ENCODE measurements at places on chromosomes 7 and 10.

DNA sequence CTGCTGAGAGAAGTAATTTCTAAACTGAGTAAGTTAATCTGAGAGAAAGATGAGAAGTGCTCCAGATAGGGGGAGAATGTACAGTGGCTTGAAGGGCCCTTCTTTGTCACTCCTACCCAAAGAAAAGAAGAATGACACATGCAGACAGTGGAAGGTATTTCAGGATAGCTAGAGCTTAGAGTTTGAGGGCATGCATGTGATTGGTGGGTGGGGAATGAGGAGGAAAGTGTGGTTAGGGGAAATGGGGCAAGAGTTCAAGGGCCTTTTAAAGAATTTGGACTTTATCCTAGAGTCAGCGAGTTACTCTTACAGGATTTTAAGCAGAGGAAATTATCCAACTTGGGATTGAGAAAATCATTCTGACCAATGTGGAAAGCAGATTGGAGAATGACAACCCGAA lies 50.0 kb downstream of the ANLN start:
- H3K27ac ChIP-seq = no peak overlapping the region
- no peaks in the 10 kb centered on the region for H3K27me3 ChIP-seq
- no peak overlapping the region for H3K4me3 ChIP-seq
- no peak for DNase-seq
- no peaks in the 10 kb centered on the region for H3K36me3 ChIP-seq

DNA sequence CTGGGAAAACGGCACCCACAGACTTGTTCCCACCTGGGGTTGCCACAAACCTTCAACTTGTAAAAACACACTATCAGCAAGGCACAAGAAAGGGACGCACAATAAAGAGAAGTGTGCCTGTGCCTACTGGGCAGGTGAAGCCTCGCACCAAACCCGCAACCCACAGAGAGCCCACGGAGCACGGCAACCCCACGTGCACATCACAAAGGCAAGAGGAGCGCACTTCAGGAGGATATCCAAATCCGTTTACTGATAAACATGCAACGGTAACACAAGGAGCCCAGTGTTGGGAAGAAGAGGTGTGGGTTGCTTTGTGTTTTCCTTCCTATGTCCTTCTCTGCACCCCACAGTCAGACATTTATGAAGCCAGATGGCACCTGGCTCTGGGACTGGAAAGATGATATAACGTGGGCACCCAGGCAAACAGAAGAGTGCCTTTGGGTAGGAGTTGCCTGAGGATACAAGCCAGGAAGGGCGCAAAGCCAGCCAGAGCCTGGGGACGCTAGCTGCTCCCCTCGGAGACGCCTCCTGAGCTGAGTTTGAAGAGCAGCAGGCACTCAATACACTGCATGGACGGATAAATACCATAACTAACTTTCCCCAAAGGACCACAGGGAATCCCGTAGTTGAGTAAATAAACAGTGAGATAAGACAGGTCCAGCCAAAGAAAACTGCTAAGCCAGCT lies 41.6 kb downstream of the TCERG1L start:
- H3K36me3 ChIP-seq = no peaks in the 10 kb centered on the region
- H3K4me1 ChIP-seq = no peaks in the 10 kb centered on the region
- peaks cover 4% of the 10 kb centered on the region for H3K27me3 ChIP-seq
- H3K27ac ChIP-seq = no peak overlapping the region
- no peak for DNase-seq

DNA sequence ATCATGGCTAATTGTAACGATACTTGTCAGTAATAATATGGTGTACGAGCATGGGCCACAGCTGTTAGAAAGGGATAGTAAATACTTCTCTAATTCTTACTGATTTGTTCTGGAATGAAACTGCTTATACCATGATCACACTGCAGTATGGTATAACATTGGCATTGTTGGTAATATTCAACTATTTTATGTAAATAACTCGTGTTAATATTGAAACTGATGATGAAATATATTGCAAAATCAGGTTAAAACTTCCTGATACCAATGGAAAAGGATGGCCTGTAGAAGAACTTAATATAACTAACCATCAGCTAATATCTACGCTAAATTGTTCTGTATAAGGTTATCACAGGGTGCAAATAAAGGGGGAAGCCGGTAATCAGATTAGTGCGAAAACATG lies 10.3 kb downstream of the OR2A14 start:
- H3K27me3 ChIP-seq = peaks cover 6% of the 10 kb centered on the region
- no peak for DNase-seq
- H3K4me1 ChIP-seq = no peaks in the 10 kb centered on the region

DNA sequence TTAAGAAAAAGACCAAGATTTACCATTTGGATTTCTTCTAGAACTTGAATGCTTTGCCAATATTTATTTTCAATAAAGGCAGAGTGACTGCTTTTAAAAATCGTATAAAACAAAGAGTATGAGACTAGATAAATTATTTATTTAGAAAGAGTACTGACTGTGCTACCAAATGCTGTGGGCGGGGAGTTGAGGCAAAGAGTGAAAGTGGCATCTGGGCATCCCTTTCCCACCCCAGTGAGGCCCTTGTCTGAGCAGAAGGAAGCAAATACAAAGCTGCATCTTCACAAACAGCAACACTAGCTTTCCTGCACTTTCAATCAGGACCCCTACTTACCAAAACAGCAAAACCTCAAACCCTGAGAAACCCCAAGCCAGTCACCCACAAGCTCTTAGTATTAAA lies 34.9 kb downstream of the ITGB1 start:
- H3K36me3 ChIP-seq = peaks cover 70% of the 10 kb centered on the region
- DNase-seq = no peak
- no peak overlapping the region for H3K27ac ChIP-seq
- H3K4me1 ChIP-seq = no peaks in the 10 kb centered on the region

- H3K4me3 ChIP-seq = no peak overlapping the region
- H3K27me3 ChIP-seq = no peaks in the 10 kb centered on the region
- peaks cover 15% of the 10 kb centered on the region for H3K4me1 ChIP-seq
- no peak for DNase-seq
- no peaks in the 10 kb centered on the region for H3K36me3 ChIP-seq
Measured at GRCh38 chr7:106344211-106344610, 59.4 kb upstream of the NAMPT start.

- H3K36me3 ChIP-seq = no peaks in the 10 kb centered on the region
- no peaks in the 10 kb centered on the region for H3K27me3 ChIP-seq
- H3K4me1 ChIP-seq = no peaks in the 10 kb centered on the region
- H3K4me3 ChIP-seq = no peak overlapping the region
- H3K27ac ChIP-seq = no peak overlapping the region
- DNase-seq = no peak
Measured at GRCh38 chr7:46229409-46229808, 308.3 kb upstream of the IGFBP3 start.
